ENCODE measurements at places on chromosomes 13 and 19.
A peak's percentile ranks its signal among the peaks of the same experiment; 100 is the strongest.

- H3K27me3 ChIP-seq: no peaks in the 10 kb centered on the region
- peaks cover 13% of the 10 kb centered on the region for H3K4me1 ChIP-seq
- DNase-seq: no peak
- H3K36me3 ChIP-seq: peaks cover 7% of the 10 kb centered on the region
- peak overlapping the region; percentile 54 for H3K4me3 ChIP-seq
- peak overlapping the region; percentile 58 for H3K27ac ChIP-seq
These were observed 489 bp downstream of the CCNE1 start for GRCh38 chr19:29812080-29812880.

- H3K27ac ChIP-seq: peak overlapping the region; percentile 51
- no peak for DNase-seq
- no peaks in the 10 kb centered on the region for H3K27me3 ChIP-seq
- H3K4me1 ChIP-seq: peaks cover 10% of the 10 kb centered on the region
- H3K36me3 ChIP-seq: no peaks in the 10 kb centered on the region
These were observed 32.6 kb upstream of the SLC46A3 start for GRCh38 chr13:28751175-28751960.

GRCh38 chr13:41428155-41428554, 29.2 kb upstream of the RGCC start:
- H3K27me3 ChIP-seq: no peaks in the 10 kb centered on the region
- H3K36me3 ChIP-seq: no peaks in the 10 kb centered on the region
- no peak for DNase-seq
- H3K4me3 ChIP-seq: peak overlapping the region; percentile 11
- no peaks in the 10 kb centered on the region for H3K4me1 ChIP-seq

DNA sequence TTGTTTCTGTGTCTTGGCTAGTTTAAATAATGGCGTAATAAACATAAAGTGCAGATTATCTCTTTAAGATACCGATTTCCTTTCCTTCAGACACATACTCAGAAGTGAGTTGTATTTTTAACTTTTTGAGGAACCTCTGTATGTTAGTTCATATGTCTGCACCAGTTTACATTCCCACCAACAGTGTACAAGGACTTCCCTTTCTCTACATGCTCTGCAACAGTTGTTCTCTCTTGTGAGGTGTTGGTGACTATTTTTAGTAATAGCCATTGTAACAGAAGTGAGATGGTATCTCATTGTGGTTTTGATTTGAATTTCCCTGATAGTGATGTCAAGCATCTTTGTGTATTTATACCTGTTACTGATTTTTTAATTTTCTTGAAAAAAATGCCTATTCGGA, 418.6 kb downstream of the UQCRFS1 start:
- DNase-seq: no peak
- H3K36me3 ChIP-seq: no peaks in the 10 kb centered on the region
- no peak overlapping the region for H3K27ac ChIP-seq
- H3K27me3 ChIP-seq: no peaks in the 10 kb centered on the region

All from Panc1 (cell line).